Epithelial cell of umbilical artery (primary cell): ENCODE measurements at places on chromosomes 5 and 9. TPM values are rescaled to one million over a fixed set of nuclear protein-coding genes. Genes with fewer than 3 reads are reported as not detected.

The RPL37 gene
- 192 and 372 TPM in 2 replicates for total RNA-seq

The ZNF618 gene
- total RNA-seq = 10.7 and 12.5 TPM in 2 replicates

The FLT4 gene
- 14.7 and 28.6 TPM in 2 replicates for total RNA-seq

The IZUMO3 gene
- not detected in 2 replicates for total RNA-seq

The SAP30L gene
- 17.6 and 23.1 TPM in 2 replicates for total RNA-seq

The SUB1 gene
- 108 and 141 TPM in 2 replicates for total RNA-seq

The SHISAL2B gene
- total RNA-seq = not detected in 2 replicates

The PRRC1 gene
- 26.4 and 38.3 TPM in 2 replicates for total RNA-seq

The TPD52L3 gene
- total RNA-seq = not detected in 2 replicates

The FOXI1 gene
- not detected in 2 replicates for total RNA-seq

The IL9 gene
- not detected in 2 replicates for total RNA-seq

The SPATA6L gene
- total RNA-seq = 0.61 and 0.65 TPM in 2 replicates

The HTR4 gene
- not detected in 2 replicates for total RNA-seq

The C9orf153 gene
- under 0.01 TPM in 1 of 2 replicates, not detected in the other for total RNA-seq

The UNC5A gene
- under 0.01 and 0.30 TPM in 2 replicates for total RNA-seq
